Effector memory CD4-positive, alpha-beta T cell (primary cell): ENCODE measurements at places on chromosomes 2 and 18.

- DNase-seq = no peak
- no peaks in the 10 kb centered on the region for H3K36me3 ChIP-seq
- H3K27ac ChIP-seq = no peak overlapping the region
- no peaks in the 10 kb centered on the region for H3K27me3 ChIP-seq
- peaks cover 2% of the 10 kb centered on the region for H3K4me1 ChIP-seq
Observed at GRCh38 chr2:217604527-217605194, 398.1 kb downstream of the TNS1 start.

DNA sequence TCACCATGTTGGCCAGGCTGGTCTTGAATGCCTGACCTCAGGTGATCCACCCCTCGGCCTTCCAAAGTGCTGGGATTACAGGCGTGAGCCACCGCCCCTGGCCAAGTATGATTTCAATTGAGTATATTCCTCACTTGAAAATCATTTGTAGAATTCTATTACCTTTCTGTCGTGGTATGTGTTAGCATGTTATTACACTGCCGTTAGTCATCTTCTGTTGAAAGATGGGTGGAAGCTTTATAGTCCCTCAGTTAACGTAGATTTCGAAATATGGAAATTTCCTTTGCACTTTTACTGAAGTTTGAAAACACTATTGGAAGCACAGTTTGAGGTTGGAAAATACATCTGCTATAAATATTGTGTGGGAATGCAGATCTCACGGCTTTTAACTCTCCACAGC, 14.7 kb downstream of the NIFK start:
- H3K4me1 ChIP-seq = peaks cover 5% of the 10 kb centered on the region
- no peak overlapping the region for H3K4me3 ChIP-seq
- no peaks in the 10 kb centered on the region for H3K27me3 ChIP-seq

DNA sequence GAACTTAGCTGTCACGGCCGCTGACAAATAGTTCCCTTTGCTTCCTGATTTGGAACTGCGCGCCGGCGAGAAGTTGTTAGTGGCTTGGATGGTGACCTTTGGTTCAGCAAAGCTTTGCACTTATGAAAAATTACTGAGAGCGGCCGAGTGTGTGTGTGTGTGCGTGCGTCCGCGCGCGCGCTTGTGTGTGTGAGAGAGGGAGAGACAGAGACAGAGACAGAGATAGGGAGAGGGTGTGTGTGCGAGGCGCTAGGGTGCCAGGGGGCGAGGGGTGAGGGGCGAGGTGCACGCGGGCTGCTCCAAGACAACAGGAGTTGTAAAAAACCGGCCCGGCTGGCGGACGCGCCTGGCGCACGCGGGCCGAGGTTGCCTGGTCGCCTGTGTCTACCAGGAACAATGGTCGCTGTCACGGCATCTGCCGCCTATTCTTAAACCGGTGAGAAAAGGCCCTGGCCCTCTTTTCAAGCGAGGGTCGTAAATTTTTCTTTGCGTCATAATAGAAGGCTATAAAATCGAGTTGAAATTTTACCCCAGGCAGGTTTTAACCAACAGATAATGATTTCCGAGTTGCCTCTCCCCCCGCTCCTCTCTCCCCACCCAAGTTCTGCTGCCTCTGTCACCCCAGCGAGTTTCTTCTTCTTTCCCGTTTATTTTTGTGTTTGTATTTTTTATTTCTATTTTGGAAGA, 535 bp downstream of the HOXD3 start:
- no peaks in the 10 kb centered on the region for H3K36me3 ChIP-seq
- H3K27me3 ChIP-seq = peaks cover 67% of the 10 kb centered on the region
- H3K4me3 ChIP-seq = no peak overlapping the region
- peaks cover 6% of the 10 kb centered on the region for H3K4me1 ChIP-seq
- H3K27ac ChIP-seq = no peak overlapping the region

DNA sequence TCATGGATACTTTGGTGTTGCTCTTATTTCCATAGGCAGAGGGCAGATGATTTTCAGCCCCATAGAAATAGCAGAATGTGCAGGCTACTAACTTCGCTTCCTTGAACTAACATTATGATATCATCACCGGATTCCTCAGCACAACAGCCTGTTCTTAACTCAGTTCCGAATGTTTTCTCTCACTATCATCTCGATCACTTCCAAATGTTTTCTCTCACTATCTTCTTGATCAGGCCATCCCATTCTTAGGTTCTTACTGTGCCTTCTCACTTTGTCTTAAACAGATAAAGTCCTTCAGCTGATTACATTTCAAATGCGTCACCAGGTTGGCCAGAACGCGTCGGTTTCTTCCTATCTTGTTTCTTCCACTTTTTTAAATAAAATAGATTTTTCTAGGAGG, 11.4 kb upstream of the MBD2 start:
- no peaks in the 10 kb centered on the region for H3K4me1 ChIP-seq
- H3K27ac ChIP-seq = no peak overlapping the region
- no peak overlapping the region for H3K4me3 ChIP-seq
- no peaks in the 10 kb centered on the region for H3K27me3 ChIP-seq

GRCh38 chr2:233968556-233968955, 51.4 kb downstream of the TRPM8 start:
- no peak overlapping the region for H3K27ac ChIP-seq
- no peak for DNase-seq
- H3K36me3 ChIP-seq = no peaks in the 10 kb centered on the region
- H3K27me3 ChIP-seq = no peaks in the 10 kb centered on the region

DNA sequence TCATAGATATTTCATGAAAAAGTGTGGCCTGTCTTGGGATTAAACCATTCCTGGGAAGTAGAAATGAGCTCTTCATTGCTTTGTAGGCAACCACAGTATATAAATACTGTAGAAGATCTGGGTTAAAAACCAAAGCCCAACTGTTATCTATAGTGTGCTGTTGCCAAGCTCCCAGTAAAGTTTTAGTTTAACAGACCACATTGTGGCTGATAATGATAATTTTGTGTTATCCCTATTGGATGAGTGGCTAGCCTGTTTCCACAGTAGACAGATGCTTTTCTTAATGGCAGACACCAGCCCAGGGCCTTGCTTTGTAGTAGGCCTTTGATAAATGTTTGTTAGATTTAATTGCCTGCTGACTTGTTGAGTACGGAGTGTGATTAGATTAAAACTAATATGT, 52.1 kb downstream of the FMNL2 start:
- H3K4me3 ChIP-seq = no peak overlapping the region
- no peaks in the 10 kb centered on the region for H3K27me3 ChIP-seq
- no peak overlapping the region for H3K27ac ChIP-seq
- H3K36me3 ChIP-seq = no peaks in the 10 kb centered on the region
- no peak for DNase-seq

DNA sequence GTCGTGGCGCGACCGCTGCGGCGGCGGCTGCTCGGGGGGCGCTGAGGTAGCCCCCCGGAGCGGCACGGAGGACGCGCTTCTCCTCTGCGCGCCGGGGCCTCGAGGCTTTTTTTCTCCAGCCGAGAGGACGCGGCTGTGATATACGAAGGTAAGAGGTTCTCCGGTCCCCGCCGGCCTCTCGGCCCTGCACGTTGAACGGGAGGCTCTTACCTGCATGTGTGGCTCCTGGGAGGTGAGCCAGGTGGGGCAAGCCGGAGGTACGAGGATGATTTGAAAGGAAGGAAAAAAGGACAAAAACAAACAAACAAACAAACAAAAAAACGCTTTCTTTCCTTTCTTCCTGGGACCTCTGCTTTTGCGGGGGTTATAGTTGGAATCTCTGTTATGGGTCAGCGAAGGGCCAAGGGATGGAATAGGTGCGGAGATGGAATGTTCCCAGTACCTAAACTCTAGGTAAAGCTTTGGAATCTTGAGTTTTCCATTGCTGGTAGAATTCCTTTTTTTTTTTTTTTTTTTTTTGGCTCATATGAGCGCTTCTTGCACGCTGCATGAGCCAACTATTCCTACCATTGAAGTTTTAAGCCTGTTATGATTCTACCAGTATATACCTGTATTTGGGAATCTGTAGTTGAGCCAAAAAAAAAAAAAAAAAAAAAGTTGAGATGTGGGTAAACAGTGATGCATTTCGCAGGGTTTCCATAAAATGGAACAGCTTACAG, 674 bp downstream of the PTPN4 start:
- H3K27ac ChIP-seq = peak overlapping the region; percentile 90
- no peaks in the 10 kb centered on the region for H3K4me1 ChIP-seq
- H3K27me3 ChIP-seq = no peaks in the 10 kb centered on the region
- DNase-seq = no peak
- peak overlapping the region; percentile 95 for H3K4me3 ChIP-seq

DNA sequence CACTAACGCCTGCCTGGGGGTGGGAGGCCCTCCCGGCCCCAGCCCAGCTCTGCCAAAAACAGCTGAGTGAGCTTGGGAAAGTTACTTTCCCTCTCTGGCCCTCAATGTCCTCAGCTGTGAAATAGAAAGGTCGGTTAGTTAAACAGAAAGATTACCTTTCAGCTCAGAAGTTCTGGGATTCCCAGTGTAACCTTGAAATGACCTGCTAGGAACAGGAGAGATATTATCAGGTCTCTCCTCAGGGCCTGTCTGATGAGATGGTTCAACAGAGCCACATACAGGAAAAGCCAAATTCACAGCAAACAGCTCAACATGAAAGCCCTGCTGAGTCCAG, 68.8 kb downstream of the LBH start:
- H3K4me3 ChIP-seq = no peak overlapping the region
- H3K36me3 ChIP-seq = no peaks in the 10 kb centered on the region
- no peak overlapping the region for H3K27ac ChIP-seq
- no peak for DNase-seq
- no peaks in the 10 kb centered on the region for H3K4me1 ChIP-seq

DNA sequence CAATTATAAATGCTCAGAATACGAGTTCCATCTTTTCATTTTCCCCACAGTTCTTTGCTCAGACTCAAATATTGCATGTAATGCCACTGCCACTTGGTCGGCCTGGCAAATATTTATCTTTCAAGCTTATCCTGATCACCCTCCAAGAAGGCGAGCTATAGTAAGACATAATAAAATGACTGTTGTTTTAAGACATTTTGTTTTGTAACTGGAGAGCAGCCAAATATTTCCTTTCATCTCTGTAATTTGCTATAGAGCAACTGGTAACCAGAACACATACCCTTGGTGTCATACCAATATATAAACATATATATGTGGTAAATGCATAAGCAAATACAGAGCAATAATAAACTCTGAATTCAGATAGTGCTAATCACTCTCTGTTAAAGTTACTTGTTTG, 7.3 kb upstream of the ATL2 start:
- H3K4me3 ChIP-seq = no peak overlapping the region
- no peaks in the 10 kb centered on the region for H3K36me3 ChIP-seq
- no peak overlapping the region for H3K27ac ChIP-seq
- no peaks in the 10 kb centered on the region for H3K27me3 ChIP-seq
- peaks cover 22% of the 10 kb centered on the region for H3K4me1 ChIP-seq

DNA sequence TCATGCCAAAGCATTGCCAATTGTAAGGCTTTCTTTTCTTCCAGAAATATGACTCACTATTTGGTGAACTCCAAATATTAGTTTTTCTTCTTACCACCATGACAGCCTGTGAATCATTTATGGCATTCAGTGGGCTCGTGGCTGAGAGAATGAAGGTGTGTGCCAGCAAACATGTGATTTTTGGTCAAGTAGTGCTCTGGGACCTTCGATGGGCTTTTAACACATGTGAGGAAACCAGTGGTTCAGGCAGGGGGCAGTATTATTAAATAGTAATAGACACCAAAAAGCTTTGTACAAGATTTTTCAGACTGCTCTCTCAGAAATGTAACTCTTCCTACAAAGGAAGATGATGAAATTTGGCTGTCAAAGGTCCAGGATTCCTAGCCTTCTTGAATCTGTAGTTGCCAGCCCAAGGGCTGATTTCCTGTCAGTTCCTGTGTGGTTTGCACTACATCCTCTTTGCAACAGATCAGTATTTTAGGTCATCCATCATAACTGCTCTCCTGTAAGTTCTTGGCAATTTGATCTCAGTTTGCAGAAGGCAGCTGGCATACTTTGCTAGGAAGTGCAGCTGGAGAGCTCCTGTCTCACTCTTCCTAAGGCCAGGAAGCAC, 64.3 kb downstream of the BABAM2 start:
- DNase-seq = no peak
- H3K4me3 ChIP-seq = no peak overlapping the region
- H3K27ac ChIP-seq = no peak overlapping the region

- no peak for DNase-seq
- H3K27me3 ChIP-seq = no peaks in the 10 kb centered on the region
- no peak overlapping the region for H3K27ac ChIP-seq
- no peaks in the 10 kb centered on the region for H3K4me1 ChIP-seq
Observed at GRCh38 chr2:235143789-235144188, 192.0 kb downstream of the SH3BP4 start.

- no peak for DNase-seq
- peaks cover 16% of the 10 kb centered on the region for H3K4me1 ChIP-seq
- no peak overlapping the region for H3K27ac ChIP-seq
- H3K4me3 ChIP-seq = no peak overlapping the region
- no peaks in the 10 kb centered on the region for H3K36me3 ChIP-seq
Observed at GRCh38 chr2:181106229-181106628, 125.8 kb downstream of the UBE2E3 start.

GRCh38 chr2:71927757-71928715, 219.6 kb downstream of the CYP26B1 start:
- no peaks in the 10 kb centered on the region for H3K27me3 ChIP-seq
- DNase-seq = no peak
- H3K36me3 ChIP-seq = no peaks in the 10 kb centered on the region
- H3K4me1 ChIP-seq = no peaks in the 10 kb centered on the region
- no peak overlapping the region for H3K4me3 ChIP-seq

- no peak for DNase-seq
- H3K27me3 ChIP-seq = no peaks in the 10 kb centered on the region
- no peaks in the 10 kb centered on the region for H3K4me1 ChIP-seq
- H3K4me3 ChIP-seq = no peak overlapping the region
- no peaks in the 10 kb centered on the region for H3K36me3 ChIP-seq
Observed at GRCh38 chr2:224395620-224396390, 6.1 kb downstream of the FAM124B start.

GRCh38 chr2:227805578-227805977, 8.1 kb upstream of the CCL20 start:
- no peaks in the 10 kb centered on the region for H3K36me3 ChIP-seq
- H3K4me3 ChIP-seq = no peak overlapping the region
- DNase-seq = peak; percentile 49
- peak overlapping the region; percentile 76 for H3K27ac ChIP-seq
- no peaks in the 10 kb centered on the region for H3K27me3 ChIP-seq
- no peaks in the 10 kb centered on the region for H3K4me1 ChIP-seq

GRCh38 chr2:46841621-46842020, 74.0 kb downstream of the MCFD2 start:
- H3K4me1 ChIP-seq = no peaks in the 10 kb centered on the region
- no peaks in the 10 kb centered on the region for H3K27me3 ChIP-seq
- no peak for DNase-seq
- H3K4me3 ChIP-seq = no peak overlapping the region
- no peaks in the 10 kb centered on the region for H3K36me3 ChIP-seq

DNA sequence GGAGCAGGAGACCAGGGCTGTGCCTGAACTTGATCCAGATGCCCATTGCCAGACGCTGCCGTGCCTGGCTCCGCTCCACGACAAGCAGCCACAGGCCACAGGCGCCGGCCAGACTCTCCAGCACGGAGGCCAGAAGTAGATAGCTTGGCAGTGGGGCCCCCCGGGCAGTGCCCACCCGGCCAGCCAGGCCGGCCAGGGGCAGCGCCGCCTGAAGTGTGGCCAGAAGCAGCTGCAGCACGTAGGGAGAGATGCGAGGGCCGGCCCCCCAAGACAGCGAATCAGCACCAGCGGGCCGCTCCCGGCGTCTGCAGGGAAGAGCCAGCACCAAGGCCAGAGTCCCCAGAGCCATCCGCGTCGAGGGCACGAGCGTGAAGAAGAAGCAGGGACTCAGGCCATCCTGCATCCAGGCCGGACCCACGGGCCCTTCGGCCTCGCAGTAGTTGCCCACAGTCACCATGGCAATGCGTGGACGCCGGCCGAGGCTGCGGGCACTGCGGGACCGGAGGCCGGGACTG, 484 bp downstream of the ABCB6 start:
- H3K27me3 ChIP-seq = no peaks in the 10 kb centered on the region
- peak overlapping the region; percentile 73 for H3K4me3 ChIP-seq
- H3K36me3 ChIP-seq = peaks cover 25% of the 10 kb centered on the region
- peaks cover 17% of the 10 kb centered on the region for H3K4me1 ChIP-seq
- peak overlapping the region; percentile 51 for H3K27ac ChIP-seq
- no peak for DNase-seq
